CD4-positive, alpha-beta T cell treated with Interleukin-17A for 1 hour (primary cell): ENCODE measurements at places on chromosomes 1 and 21.

DNA sequence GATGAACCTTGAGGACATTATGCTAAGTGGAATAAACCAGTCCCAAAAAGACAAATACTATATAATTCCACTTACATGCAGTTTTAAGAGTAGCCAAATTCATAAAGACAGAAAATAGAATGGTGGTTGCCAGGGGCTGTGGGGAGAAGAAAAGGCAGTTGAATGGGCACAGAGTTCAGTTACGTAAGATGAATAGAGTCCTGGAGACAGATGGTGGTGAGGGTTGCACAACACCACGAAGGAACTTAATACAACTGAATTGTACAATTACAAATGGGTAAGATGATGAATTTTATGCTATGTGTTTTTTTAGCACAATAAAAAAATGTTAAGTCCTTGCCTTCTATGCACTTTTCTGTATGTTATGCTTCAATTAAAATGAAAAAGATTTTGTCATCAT lies 66.6 kb downstream of the CD34 start:
- no peak for DNase-seq

DNA sequence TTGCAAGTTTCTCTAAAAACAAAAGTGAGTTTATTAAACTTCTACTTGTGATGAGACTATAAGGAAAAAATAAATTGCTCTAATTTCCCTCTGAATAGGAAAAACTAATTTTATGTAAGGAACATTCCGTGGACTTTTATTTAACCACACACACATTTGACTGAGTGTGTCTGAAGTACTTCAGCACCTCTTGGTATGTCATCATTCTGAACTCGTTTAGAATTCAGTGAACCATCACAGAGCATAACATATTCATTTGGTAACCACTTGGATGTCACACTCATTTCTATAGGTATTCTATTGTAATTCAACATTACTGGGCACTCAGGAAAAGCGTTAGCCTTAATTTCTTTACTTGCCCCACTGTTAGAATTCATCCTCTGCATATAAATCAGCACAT lies 79.1 kb downstream of the RGS21 start:
- no peak for DNase-seq

GRCh38 chr1:175413367-175413766 lies 220.8 kb upstream of the KIAA0040 start:
- DNase-seq: no peak

- no peak for DNase-seq
Measured at GRCh38 chr1:215064327-215064726, 18.2 kb upstream of the KCNK2 start.

DNA sequence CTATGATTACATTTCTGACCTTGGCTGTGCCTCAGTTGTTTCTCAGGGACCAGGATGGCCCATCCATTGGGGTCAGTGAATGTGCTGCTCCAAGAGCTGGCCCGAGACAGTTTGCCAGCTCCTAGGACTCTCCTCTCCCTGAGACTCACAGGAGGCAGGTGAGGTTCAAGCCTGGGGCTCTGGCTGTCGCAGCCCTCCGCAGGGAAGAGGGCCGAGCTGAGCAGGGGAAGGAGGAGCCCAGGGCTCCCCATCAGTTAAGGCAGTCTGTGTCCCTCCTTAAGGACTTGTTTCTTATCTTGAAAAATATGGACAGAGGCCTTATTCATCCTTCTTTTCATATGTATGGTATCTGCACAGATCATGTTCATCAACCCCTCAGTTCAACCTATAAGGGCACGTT lies 26.6 kb upstream of the SARS1 start:
- no peak for DNase-seq

DNA sequence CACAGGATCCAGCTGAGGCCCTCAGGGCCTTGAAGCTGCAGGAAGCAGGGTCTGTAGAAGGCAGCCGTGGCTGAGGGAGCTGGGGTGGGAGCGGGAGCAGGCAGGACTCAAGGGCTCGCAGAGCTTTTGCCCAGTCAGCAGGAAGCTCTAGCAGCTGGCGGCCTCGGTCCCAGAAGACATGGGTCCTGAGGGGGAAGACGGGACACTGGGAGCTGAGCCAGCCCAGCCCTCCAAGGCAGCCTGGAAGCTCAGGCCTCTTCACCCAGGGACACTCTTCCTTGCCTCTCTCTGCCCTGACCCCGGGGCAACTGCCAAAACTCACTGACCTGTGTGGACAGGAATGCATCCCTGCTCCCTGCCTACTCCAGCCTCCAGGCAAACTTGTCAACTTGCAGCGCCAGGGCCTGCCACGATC lies 8.9 kb downstream of the ADGRB2 start:
- no peak for DNase-seq

- no peak for DNase-seq
Measured at GRCh38 chr1:185039726-185040407, 5.5 kb upstream of the RNF2 start.

- DNase-seq: no peak
Measured at GRCh38 chr1:235298758-235299157, 29.2 kb downstream of the ARID4B start.

DNA sequence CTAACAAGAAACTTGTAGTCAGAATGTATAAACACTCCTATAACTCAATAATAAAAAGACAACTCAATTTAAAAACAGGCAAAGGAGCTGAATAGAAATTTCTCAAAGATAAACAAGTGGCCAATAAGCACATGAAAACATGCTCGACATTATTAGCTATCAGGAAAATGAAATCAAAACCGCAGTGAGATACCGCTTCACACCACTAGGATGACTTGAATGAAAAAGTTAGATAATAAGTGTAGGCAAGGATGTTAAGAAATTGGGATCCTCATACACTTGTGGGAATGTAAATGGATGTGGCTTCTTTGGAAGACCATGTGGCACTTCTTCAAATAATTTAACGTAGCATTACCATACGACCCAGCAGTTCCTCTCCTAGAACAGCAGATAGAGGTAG lies 8.9 kb downstream of the RALGPS2 start:
- DNase-seq: no peak

GRCh38 chr1:170273291-170274130 lies 127.8 kb downstream of the NTMT2 start:
- DNase-seq: no peak

GRCh38 chr1:6278263-6278662 lies 17.4 kb upstream of the GPR153 start:
- DNase-seq: no peak

DNA sequence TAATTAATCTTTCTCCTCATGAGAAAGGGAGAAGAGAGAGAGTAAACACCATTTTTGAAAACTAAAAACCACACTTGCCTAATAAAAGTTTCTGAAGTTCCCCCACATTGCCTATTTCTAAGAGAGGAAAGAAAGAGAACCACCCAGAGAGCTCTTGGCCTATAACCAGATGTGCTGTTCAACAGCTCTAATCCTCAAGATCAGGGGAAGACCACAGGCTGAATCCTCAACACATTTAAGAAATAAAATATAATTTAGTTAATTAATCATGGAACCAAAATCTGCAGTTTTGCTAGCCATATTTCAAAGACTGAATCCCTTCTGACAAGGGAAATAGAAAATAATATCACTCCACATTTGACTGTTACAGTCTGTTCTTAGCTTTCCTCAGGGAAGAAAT lies 11.9 kb downstream of the PRRX1 start:
- DNase-seq: no peak

- no peak for DNase-seq
Measured at GRCh38 chr1:82284213-82284612, 483.5 kb downstream of the ADGRL2 start.

GRCh38 chr1:25672763-25673409 lies 56.3 kb downstream of the MAN1C1 start:
- DNase-seq: no peak

GRCh38 chr1:4653328-4653660 lies 1.1 kb upstream of the AJAP1 start:
- DNase-seq: no peak

DNA sequence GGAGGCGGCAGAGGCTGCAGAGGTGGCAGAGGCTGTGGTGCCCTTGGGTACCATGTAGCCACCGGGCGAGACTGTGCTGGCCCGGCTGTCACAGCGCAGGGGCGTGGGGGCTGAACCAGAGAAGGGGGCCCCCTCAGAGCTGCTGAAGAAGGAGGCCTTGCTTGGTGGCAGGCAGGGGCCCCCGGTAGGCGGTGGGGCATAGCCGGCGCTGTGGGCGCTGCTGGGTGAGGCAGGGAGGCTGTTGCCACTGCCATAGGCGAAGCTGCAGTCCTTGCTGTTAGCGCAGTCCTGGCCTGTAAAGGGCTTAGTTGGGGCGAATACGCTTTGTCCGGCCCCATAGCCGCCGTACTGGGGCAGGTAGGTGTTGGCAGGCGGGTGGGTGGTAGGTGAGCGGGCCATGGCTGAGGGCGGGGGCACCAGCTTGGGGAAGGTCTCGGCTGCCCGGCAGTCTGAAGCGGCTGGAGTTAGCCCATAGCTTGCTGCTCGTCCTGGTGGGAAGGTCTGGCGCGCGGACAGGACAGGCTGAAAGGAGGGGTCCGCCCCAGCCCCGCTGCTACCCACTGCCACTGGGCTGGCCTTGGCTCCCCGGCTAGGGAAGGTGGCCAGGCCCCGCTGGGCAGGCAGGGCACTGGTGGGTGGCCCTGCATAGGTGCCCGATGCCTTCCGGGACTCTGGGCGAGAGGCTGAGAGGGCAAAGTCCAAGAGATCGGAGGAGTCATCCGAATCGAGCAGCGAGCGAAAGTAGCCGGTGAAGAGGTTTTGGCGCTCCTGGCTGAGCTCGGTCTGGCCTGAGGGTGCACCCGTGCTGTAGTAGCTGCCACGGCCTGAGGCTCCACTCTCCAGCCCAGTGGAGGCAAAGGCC lies 54.9 kb downstream of the AHDC1 start:
- no peak for DNase-seq

DNA sequence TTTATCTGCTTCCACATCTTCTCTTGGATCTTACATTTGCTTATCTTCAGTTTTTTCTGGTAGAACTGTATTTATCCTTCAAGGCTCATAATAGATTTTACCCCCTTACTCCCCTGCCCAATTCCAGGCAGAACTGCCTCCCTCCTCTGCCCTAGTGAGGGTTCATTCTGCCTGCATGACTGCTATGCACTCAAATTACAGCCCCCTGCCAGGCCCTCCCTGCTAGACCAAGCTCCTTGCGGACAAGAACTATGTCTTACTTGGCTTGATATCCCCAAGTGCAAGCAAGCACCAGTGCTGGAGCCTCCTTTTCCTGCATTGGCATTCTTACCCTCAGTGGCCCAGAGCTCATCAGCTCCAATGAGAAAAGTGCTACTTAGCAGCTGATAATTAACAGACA lies 18.1 kb downstream of the MAPKAPK2 start:
- DNase-seq: no peak

DNA sequence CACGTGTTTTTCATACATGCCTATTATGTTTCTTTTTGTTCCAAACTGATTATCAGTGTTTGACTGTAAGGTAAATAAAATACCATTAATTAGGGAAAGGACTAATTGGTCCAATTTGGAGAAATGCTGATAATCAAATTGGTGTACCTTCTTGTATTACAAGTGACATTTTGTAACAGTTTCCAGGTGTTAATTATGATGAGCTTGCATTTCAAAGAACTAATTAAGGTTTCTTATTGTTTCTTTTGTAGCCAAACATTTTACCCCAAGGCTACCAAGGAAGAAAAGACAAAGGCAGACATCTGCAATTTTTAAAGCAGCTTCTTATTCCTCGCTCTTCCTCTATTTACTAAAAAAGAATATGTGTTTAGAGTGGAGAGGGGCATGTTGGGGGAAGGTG lies 88.7 kb upstream of the GRIK1 start:
- no peak for DNase-seq

- peak; percentile 44 for DNase-seq
Measured at GRCh38 chr1:35559317-35559944, 1.8 kb downstream of the NCDN start.

GRCh38 chr21:14453339-14454015 lies 70.5 kb upstream of the HSPA13 start:
- DNase-seq: peak; percentile 16
